ENCODE measurements at places on chromosomes 16 and 17. TPM values are rescaled to one million over a fixed set of nuclear protein-coding genes. Genes with fewer than 3 reads are reported as not detected.

The SRRM2 gene
- total RNA-seq: 740 TPM

The SPNS3 gene
- total RNA-seq: 26.5 TPM

The ADAMTS18 gene
- not detected for total RNA-seq

The HAS3 gene
- total RNA-seq: 1.6 TPM

The CFAP97D1 gene
- not detected for total RNA-seq

The FNDC8 gene
- total RNA-seq: not detected

The SOX15 gene
- 0.30 TPM for total RNA-seq

Measured in activated naive CD8-positive, alpha-beta T cell treated with anti-CD3 and anti-CD28 coated beads, Interleukin-2, amount 10 ng/mL, durations not matched to agents 7 days and 5 days (primary cell).